CD4-positive, alpha-beta T cell (primary cell): ENCODE measurements at places on chromosomes 3 and 15.

GRCh38 chr3:197169028-197169427, 129.4 kb downstream of the DLG1 start:
- no peak for DNase-seq

GRCh38 chr3:175554801-175555200, 695.7 kb downstream of the NAALADL2 start:
- no peak for DNase-seq

- no peak for DNase-seq
These were observed 142.4 kb downstream of the TPRA1 start for GRCh38 chr3:127448161-127448561.

DNA sequence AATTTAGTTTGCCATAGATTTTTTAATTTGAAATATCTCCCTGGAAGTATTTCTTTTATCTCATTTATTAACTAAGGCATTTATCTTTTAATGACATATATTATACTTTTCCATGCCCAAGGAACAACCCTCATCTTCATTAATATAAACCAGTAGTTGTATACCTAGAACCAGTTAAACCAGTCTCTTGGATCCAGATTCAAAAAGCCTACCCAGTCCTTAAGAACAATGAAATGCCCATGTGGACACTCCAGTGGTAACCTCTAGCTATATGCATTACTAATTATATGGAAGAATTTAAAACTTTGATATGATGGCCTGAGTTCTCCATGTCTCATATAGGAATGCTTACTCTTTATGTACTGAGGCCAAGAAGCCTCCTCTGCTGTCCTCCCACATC, 4.8 kb downstream of the SIDT1 start:
- no peak for DNase-seq

DNA sequence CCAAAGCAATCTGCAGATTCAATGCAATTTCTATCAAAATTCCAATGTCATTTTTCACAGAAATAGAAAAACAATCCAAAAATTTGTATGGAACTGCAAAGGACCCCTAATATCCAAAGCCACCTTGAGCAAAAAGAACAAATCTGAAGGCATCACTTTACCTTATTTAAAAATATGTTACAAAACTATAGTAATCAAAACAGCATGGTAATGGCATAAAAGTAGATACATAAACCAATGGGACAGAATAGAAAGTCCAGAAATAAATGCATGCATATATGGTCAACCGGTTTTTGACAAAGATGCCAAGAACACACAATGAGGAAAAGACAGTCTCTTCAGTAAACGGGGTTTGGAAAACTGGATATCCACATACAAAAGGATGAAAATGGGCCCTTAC, 39.4 kb upstream of the PPARG start:
- no peak for DNase-seq

- DNase-seq, result no peak
These were observed 13.8 kb downstream of the WDR93 start for GRCh38 chr15:89704411-89704810.

DNA sequence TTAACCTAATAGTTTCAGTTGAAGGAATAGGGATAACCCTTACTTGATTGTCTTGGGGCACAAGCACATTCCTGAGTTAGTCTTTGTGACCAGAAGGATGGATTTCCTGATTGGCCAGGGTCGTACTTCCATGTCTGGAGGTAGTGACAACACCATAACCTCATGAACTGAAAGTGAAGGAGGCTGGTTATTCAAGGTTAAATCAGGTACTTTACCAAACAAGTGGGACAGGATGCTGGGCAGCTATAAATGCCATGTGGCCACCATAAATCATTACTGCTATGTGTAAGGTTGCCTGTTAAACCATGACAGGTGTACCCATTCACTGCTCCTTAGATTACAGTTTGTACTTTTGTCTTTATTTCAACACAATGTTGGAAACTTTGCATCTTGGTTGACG, 128.3 kb upstream of the SAMMSON start:
- no peak for DNase-seq

GRCh38 chr3:193040836-193041672, 123.4 kb upstream of the MB21D2 start:
- no peak for DNase-seq

- no peak for DNase-seq
These were observed 3.1 kb upstream of the LARP6 start for GRCh38 chr15:70856884-70857561.

- no peak for DNase-seq
These were observed 18.8 kb downstream of the TMEM207 start for GRCh38 chr3:190430906-190431305.

- DNase-seq, result no peak
These were observed 184.4 kb downstream of the GOLGA8K start for GRCh38 chr15:32218666-32219065.

DNA sequence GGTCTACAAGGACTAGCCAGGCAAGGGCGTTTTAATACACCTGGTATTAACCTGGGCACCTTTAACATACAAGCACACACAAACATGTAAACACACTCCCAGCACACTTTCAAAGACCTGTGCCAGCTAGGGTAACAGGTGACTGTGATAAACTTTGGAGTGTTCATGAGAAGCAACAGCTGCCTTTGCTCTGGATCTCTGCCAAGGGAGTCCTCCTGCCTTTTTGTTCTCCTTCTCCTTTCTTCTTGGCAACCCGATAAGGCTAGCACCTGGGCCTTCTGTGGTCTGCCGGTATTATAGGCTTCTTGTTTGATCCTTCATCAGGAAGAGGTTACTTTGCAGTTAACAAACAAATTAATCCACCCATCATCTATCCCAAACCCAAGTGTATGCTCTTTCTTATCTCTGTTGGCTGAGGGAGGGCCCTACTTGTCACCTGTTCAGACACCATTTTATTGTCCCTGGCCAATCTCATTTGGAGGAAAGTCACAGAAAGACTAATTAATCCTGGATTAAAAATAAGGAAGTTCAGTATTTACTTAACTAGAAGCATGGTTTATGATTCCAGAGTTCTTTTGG, at the start of gene RETNLB:
Gene RETNLB (minus strand): TSS at position 7 of the 579 bp plus-strand sequence. CDS start 225 bp downstream, outside the sequence.
- DNase-seq, result no peak

- DNase-seq, result no peak
These were observed 295.0 kb upstream of the MDFIC2 start for GRCh38 chr3:70607469-70607868.

DNA sequence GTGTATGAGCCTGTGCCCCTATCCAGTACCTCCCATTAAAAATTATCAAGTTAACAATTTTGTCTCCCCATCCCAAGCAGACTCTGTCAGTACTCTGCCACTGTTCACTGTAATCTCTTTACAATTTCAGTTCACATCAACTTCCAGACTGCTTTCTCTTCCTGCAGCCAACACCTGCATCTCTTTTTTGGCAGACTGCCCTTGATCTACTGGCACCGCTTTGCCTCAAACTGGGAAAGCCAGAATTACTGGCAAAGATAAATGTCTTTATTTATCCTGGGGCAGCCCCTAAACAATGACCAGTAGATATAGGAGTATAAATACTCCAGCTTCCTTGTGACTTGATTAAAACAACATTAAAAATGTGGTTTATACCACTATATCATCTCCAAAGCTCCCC, 494.1 kb downstream of the ZNF385D start:
- no peak for DNase-seq

- no peak for DNase-seq
These were observed 45.7 kb downstream of the WDR76 start for GRCh38 chr15:43872416-43873020.

DNA sequence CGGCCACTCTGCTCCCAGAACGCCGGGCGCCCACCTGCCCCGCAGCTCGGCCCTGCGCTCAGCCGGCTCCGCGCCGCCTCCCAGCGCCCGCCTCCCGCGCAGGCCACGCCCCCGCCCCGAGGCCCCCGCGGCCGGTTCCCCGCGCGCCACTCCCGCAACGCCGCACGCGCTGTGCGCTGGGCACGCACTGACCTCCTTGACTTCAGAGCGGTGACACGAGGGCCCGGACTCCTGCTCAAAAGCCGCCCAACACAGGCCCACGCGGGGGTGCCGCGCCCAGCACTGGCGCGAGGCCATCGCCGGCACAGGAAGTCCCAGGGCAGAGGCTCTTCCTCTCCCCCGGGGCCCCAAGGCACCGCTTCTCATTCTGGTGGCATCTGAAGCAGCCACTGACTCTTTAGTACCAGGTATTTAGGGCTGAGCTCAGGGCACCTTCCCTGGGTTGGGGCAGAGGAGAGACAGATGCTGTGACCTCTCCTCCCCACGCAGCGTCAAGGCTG, 12.4 kb downstream of the TNK2 start:
- DNase-seq, result peak; percentile 65

DNA sequence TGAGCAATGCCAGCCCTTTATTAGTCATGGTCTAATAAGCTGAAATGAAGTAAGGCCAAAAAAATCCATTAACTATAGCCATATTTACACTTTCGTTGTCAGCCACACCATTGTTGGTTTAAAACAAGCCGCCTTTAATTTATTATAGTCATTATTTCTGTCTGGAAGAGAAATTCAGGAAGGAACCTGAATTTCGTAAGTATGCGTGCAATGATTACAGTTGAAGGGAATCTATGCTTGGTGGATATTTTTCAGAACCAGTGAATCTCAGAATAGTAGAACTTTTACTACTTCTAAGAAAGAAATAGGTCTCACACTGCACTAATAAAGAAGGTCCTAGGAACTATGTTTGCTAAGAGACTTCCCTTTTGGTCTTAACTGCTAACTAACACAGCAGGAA, 59.1 kb downstream of the FAM43A start:
- no peak for DNase-seq

DNA sequence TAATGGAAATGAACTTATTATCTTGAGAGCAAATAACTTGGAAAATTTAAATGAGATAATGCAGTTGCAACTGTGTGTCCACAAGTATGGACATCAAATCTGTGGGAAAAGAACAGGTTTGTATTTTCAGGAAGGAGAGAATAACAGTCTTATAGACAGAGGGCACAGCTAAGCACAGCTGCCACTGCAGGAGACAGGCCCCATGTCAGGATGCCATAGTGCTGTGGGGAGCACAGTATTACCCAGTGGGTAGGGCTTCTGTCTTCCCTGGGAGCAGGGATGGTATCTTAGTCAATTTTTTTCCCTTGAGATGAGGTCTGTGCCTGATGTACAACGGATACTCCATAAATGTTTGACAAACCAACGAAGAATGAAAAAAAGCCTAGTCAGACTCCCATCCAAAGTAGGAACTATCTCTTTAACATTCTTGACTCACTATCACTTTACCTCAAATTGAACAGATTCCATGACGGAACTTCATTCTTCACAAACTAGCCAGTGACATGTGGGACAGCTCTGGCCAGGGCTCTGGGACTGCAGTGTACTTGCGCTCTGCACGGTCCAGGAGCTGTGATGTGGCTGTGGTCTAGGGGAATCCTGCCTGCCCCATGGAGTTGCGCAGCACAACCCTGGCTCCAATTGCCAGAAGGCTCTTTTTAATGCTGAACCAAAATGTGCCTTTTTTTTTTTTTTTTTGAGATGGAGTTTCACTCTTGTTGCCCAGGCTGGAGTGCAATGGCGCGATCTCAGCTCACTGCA, 48.3 kb downstream of the PARP14 start:
- DNase-seq, result no peak

GRCh38 chr15:55267401-55268175, 22.0 kb downstream of the RAB27A start:
- DNase-seq, result peak; percentile 68

DNA sequence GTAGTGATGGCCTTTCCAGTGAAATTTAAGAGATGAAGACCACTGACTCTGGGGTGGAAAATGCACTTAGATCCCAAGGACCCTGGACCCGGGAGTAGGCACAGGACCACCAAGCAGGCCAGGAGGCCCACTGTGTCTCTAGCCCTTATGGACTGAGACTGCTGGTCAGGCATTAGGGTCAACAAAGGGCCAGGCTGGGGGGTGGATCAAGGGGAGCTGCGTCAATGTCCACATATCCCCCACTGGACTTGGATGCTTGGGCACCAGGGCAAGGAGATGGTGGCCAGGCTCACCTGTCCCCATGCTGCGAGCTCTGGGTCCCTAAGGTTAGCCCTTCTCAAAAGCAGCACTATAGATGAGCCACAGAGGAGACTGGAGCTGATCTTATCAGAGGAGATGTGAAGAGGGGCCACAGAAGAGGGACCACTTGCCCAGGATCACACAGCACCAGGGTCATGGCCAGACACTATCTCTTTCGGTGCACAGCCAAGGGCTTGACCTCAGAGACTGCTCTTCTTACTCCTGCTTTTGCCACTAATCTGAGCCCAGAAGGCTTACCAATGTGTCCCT, 14.7 kb downstream of the RAB6B start:
- no peak for DNase-seq

GRCh38 chr15:94168250-94168649, 63.1 kb upstream of the MCTP2 start:
- peak; percentile 4 for DNase-seq

DNA sequence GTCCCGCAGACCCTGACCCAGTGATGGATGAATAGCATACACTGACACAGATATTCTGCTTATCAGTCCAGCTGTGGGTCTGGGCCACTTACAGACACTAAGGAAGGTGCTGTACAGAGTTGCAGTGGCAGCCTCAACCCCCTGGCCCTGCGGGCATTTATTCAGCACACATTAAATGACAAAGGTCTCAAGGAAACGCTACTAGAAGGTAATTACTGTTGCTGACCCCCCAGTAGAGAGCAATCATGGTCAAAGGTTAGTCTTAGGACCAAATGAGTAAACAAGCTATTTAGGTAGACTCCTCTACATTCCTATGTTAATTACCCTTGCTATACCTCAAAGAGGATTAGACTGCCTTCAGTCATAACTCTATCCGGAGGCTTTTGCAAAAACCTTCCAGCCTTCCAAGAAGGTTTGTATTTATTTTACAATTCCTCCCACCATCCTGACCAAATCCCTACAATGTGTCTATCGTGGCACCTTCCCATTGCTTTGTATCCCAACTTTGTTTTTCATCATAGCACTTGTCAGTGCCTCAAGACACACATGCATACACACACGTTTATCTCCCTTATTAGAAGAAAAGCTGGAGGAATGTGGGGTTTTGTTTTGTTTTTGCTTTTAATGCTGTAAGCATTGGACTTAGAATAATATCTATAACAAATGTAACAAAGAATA, 227.9 kb downstream of the PYDC2 start:
- no peak for DNase-seq

DNA sequence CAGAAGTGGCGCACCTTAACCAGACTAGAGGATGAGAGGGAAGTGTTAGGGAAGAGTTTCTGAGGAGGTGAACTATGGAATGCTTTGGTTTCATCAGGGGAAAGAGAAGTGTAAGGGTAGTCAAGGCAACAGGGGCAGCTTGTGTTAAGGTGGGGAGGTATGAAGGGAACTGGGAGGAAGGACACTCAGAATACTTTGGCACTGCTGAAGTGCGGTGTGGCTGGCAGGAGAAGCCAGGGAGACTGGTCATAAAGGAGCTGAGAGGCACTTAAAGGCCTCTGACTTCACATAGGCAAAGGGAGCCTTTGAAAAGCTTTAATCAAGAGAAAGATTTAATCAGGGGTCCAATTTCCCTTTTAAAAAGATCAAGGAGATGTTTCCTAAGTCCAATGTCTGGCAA, 129.0 kb downstream of the ERC2 start:
- DNase-seq, result no peak
